DMS79 (cell line): ENCODE measurements at places on chromosomes 4 and X.

GRCh38 chrX:136147315-136147901 lies at the start of gene FHL1:
Gene FHL1, plus strand, starts transcription at chrX:136147533.
- DNase-seq = no peak

DNA sequence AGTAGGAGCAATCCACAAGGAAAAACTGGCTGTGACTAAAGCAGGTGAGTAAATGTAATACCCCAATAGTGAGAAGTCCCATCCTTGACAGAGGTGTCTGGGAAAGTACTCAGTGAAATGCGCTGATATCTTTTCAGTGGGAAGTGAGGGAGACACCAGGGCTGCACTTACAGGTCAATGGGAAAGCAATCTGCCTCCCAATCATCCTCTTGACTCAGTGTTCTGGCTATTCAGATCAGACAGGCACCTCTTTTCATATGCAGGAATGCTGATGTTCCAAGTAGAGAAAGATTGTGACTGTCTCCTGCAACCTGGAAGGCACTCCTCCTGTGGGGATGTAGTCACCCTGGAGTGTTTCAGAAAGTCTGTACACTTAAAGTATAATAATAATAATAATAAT lies 39.9 kb upstream of the SPIN2A start:
- no peak for DNase-seq

- no peak for DNase-seq
Measured at GRCh38 chrX:45751156-45751555, 550.5 kb upstream of the DIPK2B start.

- no peak for DNase-seq
Measured at GRCh38 chrX:13759152-13759718, 24.7 kb downstream of the OFD1 start.

DNA sequence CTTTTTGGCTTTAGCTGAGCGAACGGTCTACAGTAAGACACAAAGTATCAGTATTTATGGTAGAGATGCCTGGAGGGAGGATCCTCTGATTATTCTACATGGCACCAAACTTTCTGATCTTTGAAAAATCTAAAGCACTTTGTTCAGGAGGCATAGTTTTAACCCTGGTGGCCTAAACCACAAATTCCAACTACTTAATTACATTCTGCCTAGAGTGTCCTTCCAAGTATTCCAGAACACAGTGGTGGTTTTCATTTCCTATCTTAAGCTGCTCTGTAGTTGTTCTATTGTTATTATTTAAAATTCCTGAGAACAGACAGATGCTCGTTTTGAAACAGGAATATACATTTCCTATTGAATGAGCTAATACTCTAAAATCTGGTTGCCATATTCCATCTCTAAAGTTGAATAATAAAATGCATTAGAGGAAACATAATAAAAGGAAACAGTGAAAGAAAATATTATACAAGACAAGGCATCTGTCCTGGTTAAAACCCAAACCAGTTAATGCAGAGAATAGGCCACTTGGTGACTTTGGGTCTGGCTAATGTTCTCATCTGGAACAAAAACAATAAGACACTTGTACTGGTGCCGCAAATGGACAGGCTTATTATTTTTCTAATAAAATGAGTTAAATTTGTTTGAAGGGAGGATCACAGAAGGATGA lies 657.4 kb downstream of the SPRY1 start:
- no peak for DNase-seq

- no peak for DNase-seq
Measured at GRCh38 chrX:153935326-153935851, 552 bp upstream of the NAA10 start.

- DNase-seq = no peak
Measured at GRCh38 chr4:80259817-80260216, 6.6 kb upstream of the FGF5 start.

DNA sequence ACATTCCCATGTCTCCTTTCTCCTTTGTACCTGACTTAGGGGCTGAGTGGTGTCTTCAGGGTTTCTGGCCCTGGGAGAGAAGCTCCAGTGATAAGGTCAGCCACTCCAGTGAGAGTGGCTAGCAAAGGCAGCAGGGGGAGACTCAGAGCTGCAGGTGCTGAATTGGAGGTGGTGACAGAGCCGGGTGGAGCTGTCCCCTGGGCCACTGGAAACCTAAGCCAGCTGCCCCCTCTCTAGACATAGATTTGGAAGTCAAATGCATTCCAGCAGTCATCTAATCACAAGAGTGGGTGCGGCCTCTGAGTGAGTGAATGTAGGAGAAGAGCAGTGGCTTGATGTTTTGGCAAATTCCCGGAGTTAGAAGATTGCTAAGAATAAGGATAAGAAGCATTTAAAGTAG lies 28.5 kb downstream of the TRIM2 start:
- no peak for DNase-seq

- no peak for DNase-seq
Measured at GRCh38 chr4:3563403-3563802, 31.2 kb upstream of the LRPAP1 start.

DNA sequence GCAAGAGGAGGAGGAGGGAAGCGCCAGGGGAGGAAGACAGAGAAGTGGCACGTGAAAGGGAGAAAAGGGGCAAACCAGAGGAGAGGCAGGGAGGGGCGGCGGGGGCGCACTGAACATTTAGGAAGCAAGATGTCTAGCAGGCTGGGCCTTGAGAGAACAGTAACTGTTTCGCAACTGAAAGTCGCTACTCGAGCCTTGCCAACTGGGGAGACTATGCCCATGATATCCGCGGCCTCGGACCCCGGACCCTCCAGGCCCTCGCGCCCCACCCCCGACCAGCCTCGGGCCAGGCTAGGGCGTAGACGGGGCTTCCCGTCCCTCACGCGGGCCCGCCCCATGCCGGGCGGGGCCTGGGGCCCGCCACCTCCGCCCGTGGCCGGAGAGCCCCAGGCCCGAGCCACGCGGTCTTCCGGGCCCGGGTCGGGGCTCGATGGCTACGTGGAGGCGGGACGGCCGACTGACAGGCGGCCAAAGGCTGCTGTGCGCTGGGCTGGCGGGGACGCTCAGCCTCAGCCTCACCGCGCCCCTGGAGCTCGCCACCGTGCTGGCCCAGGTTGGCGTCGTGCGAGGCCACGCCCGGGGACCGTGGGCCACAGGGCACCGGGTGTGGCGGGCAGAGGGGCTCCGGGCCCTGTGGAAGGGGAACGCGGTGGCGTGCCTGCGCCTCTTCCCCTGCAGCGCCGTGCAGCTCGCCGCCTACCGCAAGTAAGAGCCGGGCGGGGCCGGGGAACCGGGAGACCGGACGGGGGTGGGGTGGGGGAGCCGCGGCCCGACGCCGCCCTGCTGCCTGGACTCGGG lies at the start of gene SLC25A43:
TSS of gene SLC25A43 (plus strand) at position 363 of the 798 bp plus-strand sequence. CDS start at position 431, 68 bp downstream.
- DNase-seq = no peak

DNA sequence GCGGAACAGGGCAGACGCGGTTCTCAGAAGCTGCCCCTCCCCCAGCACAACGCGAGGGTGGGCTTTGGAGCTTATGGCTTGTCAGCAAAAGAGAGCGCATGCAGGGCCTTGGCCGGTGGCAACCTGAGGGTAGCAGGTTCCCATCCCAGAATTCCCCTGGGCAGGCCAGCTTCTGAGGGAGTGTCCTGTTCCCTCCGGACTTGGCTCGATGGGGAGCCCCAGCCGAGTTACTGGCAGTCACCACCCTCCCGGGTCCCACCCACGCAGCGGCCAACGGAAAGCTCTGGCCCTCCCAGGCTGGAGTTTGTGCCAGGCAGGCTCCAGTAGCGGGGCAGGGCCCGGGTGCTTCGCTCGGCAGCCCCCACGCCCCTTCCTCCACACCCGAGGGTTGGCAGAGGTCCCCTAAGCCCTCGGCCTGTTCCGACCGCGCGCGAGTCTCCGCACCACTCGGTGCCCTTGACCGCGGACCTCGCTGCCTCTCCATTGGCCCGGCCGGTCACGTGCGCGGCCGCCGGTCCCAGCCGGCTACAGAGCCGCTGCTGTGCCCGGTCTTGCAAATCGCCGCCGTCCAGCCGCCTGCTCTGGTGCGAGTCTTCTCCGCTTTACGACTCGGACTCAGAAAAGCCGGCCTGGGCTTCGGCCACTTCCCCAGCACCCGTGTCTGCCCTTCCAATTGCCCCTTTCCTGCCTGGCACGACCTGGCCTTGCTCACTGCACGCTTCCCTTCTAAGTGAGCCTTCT lies 20.9 kb upstream of the MTM1 start:
- peak; percentile 12 for DNase-seq

DNA sequence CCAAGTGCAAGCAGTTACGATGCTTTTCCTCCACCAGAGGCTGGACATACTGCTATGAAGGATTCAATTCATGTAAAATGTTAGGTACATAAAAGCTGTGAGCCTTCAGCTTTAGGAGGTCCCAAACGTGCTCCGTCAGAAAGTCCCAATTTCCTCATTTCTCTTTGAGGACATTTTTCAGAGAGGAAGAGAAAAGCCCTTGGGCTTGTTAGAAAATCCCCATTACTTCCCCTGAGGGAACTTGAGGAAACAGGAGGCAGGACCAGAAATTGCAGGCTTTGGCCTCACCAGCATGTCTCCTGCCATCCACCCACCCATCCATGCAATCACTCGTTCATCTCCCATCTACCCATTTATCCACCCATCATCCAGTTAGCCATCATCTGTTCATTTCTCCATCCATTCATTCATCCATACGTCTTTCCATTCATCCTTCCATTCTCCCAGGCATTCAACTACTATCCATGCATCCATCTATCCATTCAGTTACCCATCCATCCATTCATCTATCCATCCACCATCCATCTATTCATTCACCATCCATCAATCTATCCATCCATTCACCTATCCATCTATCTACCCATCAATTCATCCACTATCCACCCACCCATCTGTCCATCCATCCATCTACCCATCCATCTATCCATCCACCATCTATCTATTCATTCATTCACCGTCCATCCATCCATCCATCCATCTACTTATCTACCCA lies 223.5 kb downstream of the AFAP1 start:
- no peak for DNase-seq

GRCh38 chrX:38233891-38234667 lies 13.4 kb upstream of the SRPX start:
- DNase-seq = no peak

- no peak for DNase-seq
Measured at GRCh38 chrX:5145957-5146356, 1082.7 kb downstream of the NLGN4X start.

- no peak for DNase-seq
Measured at GRCh38 chr4:125013891-125014290, 300.9 kb upstream of the FAT4 start.

GRCh38 chrX:96861661-96862060 lies 22.0 kb upstream of the RPA4 start:
- DNase-seq = no peak

GRCh38 chr4:146334862-146335449 lies 120.6 kb downstream of the REELD1 start:
- DNase-seq = no peak

DNA sequence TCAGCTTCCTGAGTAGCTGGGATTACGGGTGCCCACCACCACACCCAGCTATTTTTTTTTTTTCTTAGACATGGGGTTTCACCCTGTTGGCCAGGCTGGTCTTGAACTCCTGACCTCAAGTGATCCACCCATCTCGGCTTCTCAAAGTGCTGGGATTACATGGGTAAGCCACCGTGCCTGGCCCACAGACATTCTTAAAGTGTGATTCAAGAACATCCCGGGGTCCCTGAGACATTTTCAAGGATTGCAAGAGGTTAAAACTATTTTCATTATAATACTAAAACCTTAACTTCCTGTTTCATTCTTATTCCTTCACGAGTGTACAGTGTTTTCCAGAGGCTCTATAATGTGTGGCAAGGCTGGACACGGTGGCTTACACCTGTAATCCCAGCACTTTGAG lies 318.7 kb downstream of the CAMK2D start:
- DNase-seq = no peak

DNA sequence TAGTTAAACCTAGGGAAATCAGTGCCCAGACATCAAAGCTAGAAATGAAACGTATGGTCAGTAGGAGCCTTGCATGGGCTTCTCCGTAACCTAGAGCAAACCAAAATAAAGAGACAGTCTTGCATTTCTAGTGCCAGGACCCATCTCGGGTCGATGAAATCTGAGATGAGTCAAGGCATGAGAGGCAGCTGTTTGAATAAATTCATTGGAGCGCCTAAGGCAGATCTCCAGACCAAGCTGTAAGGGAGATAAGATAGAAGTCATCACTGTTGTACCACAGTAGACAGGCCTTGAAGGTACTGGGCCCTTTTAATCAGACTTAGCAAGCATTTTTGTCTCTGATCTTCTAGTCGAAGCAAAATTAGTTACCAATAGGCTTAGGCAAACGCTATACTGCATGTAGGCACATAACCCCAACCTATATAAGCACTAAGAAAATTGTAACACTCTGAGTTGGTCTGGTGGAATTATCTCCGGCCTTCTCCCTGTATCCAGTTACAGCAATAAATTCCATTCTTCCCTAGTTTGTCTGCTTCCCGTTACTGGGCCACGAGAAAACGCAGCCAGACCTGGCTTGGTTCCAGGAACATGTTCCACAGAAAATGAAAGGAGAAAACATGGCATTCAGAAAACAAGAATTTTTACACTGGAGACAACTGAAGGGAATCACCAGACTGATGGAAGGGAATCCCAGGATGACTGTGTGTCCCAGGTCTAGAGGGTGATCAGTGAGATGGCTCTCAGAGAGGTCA lies 21.1 kb upstream of the PAPSS1 start:
- DNase-seq = no peak

DNA sequence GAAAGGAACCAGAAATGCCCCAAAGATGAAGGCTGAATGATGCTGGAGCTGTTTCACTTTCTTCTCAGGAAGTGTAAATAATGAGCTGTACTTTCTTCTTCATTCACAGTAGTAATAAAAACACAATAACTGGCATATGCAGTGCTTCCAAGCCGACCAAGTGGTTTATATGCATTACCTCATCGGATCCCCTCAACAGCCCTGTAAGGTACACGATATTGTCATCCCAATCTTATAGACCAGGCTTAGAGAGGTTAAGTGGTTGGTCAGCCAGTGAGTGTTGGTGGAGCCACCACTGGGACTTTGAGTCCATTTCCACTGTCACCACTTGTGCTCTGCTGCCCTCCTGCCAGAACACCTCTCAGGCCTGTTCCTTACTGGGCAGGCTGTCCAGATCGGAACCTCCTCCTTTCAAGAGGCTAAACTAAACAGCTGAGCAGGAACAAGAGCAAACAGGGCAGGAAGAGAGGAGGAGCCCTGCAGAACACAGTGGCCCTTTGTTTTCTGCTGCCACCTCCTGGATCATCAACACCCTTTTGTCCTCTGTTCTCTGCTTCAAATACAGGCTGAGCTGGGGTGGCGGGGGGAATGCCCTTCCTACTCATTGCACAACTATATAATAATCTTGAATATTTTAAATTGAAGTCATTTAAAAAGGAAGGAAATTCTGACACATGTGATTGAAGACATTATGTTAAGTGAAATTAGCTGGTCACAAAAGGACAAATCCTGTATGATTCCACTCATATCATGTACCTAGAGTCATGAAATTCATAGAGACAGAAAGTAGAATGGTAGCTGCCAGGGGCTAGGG lies 112.5 kb upstream of the ATP6AP2 start:
- DNase-seq = peak; percentile 38

DNA sequence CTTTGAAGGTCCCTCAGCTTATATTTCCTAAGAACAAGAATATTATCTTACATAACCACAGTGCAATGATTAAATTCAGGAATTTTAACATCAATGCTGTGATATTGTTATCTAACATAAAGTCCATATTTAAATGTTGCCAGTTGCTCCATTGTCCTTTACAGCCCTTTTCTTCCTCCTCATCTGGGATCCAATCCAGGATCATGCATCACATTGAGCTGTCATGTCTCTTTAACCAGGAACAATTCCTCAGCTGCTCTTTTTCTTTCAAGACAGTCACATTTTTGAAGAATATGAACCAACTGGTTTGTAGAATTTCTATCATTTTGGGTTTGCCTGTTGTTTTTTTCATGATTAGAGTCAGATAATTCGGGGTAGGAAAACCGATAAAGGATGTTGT lies 12.0 kb downstream of the TMSB4X start:
- no peak for DNase-seq

GRCh38 chrX:130300010-130300282 lies 31.2 kb upstream of the ZNF280C start:
- DNase-seq = no peak
